ENCODE measurements at places on chromosomes 6 and 20. TPM values are rescaled to one million over a fixed set of nuclear protein-coding genes. Genes with fewer than 3 reads are reported as not detected.

DNA sequence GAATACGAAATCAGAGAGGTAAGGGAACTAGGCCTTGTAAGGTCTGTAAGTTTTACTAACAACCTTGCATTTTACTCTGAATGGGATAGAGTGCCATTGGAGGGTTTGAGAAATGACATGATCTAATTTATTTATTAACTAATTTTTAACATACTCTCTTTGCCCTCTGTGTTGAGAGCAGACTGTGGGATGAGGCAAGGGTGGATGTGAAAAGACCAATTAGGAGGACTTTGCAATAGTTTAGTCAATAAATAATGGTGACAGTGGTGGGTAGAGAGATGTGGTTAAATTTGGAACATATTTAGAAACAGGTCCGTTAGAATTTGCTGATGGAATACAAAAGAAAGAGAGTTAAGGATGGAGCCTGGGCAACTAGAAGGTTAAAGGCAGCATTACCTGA, 60.0 kb downstream of the MKKS start:
- no peak for DNase-seq

GRCh38 chr6:44540881-44541280, 153.4 kb downstream of the CDC5L start:
- no peak for DNase-seq

GRCh38 chr6:139474145-139475108, 100.0 kb upstream of the CITED2 start:
- DNase-seq = peak; percentile 68

MDFI gene
- total RNA-seq = 67.7 TPM

MEI4 gene
- total RNA-seq = 3.4 TPM

DNA sequence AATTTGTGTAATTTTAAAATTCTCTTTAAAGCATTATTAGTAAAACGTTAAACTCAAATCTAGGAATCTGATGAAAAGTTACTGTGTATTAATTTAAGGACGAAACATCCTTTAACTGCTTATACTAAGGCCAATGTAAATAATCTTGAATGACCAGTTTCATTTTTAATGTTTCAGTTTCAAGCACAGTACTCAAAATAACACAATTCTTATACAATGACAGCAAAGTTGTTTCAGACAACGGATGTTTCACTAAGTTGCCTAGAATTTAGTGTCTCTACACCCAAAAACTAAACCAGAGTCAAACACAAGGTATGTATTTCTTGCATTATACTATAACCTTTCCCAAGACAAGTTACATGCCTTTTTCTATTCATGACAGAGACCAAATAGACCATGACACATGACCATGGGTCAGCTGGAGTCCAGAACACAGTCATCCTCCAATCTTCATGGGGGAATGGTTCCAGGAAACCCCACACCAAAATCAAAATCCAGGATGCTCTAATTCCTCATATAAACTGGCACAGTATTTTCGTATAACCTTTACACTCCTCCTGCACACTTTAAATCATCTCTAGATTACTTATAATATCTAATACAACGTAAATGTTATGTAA, 7.7 kb downstream of the PHIP start:
- DNase-seq = no peak

DNA sequence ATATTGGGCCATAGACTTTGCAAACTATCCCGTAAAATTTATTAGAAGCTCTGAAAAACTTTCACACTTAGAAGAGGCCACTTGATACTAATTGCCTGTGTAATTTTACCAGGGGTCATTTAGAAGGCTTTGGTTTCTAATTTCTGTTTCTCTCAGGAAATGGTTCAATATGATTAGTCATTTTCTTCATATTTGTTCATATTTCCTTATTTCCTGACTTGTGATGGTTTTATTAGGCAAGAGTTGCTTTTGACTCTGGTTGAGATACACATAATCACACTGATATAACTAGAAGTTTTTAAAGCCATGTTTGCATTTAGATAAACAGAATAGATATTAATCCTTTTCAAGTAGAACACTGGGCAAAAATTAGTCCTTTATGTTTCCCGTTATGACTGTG, 11.8 kb upstream of the HBS1L start:
- no peak for DNase-seq

DNA sequence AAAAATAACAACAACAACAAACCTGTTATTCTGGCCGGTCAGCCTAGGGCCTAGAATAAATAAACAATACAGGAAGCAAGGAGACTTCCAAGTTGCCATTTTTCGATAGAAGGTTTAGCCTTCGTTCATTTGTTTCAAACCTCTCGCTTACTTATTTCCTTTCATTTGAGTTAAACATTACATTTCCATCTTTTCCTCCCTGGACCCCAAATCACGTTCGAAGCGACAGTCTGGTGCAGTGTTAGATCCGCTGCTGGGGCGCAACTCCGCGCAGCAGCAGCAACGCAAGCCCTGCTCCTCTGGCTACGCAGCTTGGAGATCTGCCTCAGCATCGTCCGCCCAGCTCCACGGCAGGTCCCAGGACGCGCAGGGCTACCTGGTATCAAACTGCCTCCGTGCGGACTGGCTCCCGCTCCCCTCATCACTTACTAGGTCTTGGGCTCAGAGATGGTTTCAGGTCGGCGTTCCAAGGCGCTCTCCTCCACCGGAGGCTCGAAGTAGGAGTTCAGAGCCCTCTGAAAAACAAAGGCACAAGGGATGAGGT, 530 bp downstream of the TDP2 start:
- no peak for DNase-seq

- peak; percentile 78 for DNase-seq
Observed at GRCh38 chr6:101516578-101516977, 123.1 kb downstream of the GRIK2 start.

DEFB124 gene
- not detected for total RNA-seq

EYS gene
- 17.3 TPM for total RNA-seq

DNA sequence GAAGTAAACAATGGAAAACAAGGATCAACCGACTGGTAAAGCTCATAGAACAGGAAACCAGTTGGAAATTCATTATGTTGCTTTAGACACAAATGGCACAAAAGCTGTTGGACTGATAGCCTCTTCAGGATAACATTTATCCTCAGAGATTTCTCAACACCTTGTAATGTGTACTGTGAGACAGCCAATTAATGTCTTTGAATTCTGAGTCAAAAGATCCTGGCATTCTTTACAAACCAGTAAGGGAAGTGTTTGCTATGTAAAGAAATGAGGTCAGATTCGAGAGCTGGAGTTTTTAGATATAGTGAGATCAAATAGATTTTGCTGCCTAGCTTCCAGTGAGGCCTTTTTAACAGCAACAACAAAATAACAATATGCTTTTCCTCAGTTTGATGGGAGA, 439.2 kb downstream of the C6orf118 start:
- DNase-seq = no peak

DNA sequence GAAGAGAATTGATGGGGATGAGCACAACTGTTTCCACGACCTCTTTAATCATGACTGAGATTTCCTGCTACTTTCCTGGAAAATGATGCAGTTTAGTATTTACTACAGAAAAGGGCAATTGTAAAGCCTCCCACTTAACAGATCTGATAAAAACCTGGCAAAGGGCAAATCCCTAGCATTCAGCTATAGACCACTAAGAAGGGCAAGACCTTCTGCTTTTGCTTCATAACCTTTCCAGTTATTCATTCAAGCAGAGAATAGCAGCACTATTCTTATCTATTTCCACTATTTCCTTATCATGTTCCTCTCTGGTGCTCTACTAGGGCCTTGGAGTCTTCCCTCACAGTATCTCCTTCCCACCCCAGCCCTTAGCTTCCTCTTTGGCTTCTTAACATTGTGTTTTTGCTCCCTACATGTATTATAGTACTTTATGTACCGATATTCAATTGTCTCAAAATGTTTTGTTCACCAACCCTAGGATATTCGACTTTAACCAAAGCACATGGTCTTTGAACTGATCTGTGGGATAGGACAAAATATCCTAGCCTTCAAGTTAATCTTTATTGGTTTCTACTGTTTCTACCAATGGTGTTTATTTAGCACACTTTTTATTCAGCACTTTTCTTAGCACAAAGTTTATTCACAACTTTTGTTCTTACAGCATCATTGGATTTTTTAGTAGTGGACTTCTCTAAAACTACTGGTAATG, 32.7 kb upstream of the MANEA start:
- no peak for DNase-seq

DNA sequence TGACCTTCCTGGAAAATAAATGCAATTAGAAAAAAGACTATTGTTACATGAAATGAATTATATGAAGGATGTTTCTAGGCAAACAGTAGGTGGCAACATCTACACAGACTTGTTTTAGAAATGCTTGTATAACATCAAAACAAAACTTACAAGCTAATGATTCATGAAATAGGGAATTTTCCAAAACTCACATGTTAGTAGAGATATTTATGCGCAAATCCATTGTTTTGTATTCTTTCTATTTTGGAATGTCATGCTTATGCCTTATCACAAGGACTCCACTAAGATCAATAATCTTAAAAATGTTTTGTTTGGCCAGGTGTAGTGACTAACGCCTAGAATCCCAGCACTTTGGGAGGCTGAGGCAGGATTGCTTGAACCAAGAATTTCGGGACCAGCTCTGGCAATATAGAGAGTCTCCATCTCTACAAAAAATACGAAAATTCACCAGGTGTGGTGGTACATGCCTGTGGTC, 32.3 kb upstream of the LGSN start:
- DNase-seq = peak; percentile 34

MICA gene
- 6.0 TPM for total RNA-seq

DNA sequence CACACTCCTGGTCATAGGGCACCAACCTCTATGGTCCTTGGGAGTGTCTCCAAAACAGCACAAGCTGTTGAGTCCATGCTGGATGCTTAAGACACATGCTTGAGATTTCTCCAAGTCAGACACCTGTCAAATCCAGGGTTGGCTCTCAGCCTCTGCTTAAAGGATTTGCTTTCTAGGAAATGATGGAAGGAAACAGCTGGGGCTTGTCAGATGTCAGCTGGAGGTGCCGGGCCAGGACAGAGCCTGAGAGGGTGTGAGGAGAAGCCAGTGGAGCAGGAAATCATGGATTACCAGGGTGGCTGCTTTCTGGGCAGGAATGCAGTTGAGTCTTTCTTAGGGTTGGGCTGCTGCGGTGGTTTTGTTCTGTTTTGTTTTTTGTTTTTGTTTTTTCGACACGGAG, 83.0 kb upstream of the FAM184A start:
- peak; percentile 42 for DNase-seq

All from umbilical cord (tissue), 2 donors.